ENCODE measurements at places on chromosomes 4 and X.
A peak's percentile ranks its signal among the peaks of the same experiment; 100 is the strongest.

GRCh38 chr4:165743422-165743821 is 129.6 kb upstream of the TLL1 start:
- no peak overlapping the region for H3K4me3 ChIP-seq
- no peaks in the 10 kb centered on the region for H3K27me3 ChIP-seq
- no peaks in the 10 kb centered on the region for H3K36me3 ChIP-seq
- H3K27ac ChIP-seq, result no peak overlapping the region

DNA sequence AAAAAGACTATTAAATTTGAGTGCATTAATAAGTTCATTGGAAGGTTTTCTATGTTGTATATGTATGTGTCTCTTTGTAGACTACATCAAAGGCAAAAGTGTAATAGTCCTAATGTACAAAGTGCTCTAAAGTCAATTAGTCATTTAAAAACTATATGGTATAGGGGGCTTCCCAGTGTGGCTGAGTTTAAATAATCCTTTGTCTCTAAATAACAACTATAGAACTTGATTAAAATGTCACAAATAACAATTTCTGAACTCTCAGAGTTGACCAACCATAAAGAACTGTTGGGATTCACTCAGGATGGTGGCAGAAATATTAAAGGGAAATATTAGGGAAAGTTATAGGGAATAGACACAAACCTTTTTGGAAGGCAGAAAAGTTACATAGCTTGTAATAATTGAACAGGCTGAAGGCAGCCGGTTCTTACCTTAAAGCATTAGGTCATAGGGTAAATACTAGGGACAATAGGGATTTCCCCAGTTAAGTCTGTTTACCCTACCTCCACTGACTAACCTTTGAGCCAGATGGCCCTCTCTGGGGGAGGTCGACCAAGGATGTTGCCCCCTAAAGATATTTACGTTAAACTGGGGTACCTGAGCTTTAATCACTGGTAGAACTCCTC is 1054.2 kb downstream of the ARAP2 start:
- H3K36me3 ChIP-seq, result no peaks in the 10 kb centered on the region
- H3K27ac ChIP-seq, result no peak overlapping the region
- H3K4me1 ChIP-seq, result no peaks in the 10 kb centered on the region
- no peaks in the 10 kb centered on the region for H3K27me3 ChIP-seq

- no peaks in the 10 kb centered on the region for H3K27me3 ChIP-seq
- H3K4me3 ChIP-seq, result no peak overlapping the region
- DNase-seq, result no peak
- no peaks in the 10 kb centered on the region for H3K4me1 ChIP-seq
- no peak overlapping the region for H3K27ac ChIP-seq
Measured at GRCh38 chrX:99051639-99052038, 1358.4 kb downstream of the PCDH19 start.

GRCh38 chr4:90536408-90536807 is 409.2 kb downstream of the CCSER1 start:
- no peaks in the 10 kb centered on the region for H3K36me3 ChIP-seq
- no peak overlapping the region for H3K27ac ChIP-seq
- no peak overlapping the region for H3K4me3 ChIP-seq

GRCh38 chr4:28976369-28976768 is 1743.8 kb upstream of the PCDH7 start:
- H3K4me3 ChIP-seq, result no peak overlapping the region
- DNase-seq, result no peak
- no peaks in the 10 kb centered on the region for H3K36me3 ChIP-seq
- H3K27ac ChIP-seq, result no peak overlapping the region
- H3K27me3 ChIP-seq, result no peaks in the 10 kb centered on the region

DNA sequence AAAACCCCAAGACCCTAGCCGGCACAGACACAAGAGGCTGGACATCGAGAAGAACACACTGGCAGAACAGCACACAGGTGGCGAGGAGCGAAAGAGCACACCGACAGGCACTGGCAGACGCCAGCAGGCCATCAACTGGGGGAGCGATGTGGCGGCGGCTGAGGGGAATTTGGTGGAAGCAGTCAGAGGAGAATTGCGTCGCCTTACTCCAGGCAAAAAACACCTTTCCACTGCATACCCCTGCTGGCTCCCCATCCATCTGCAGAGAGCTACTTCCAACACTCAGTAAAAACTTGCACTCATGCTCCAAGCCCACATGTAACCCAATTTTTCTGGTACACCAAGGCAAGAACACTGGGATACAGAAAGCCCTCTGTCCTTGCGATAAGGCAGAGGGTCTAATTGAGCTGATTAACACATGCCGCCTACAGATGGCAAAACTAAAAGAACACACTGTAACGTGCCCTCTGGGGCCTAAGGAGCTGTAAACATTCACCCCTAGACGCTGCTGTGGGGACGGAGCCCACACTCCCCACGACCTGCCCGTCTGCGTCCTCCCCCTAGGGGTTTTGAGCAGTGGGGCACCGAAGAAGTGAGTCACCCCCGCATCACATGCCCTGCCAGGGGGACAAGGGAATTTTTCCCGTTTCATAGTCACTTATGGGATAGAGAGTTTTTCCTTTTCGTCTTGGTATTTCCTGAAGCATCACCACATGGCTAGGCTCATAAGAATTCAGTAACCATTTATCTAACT is 262.3 kb downstream of the KCTD8 start:
- no peak overlapping the region for H3K27ac ChIP-seq
- no peaks in the 10 kb centered on the region for H3K4me1 ChIP-seq
- no peak overlapping the region for H3K4me3 ChIP-seq
- no peaks in the 10 kb centered on the region for H3K27me3 ChIP-seq

GRCh38 chrX:150324035-150324728 is 38.9 kb upstream of the MAMLD1 start:
- no peak overlapping the region for H3K4me3 ChIP-seq
- H3K36me3 ChIP-seq, result no peaks in the 10 kb centered on the region
- H3K27me3 ChIP-seq, result peaks cover 7% of the 10 kb centered on the region
- DNase-seq, result no peak
- no peaks in the 10 kb centered on the region for H3K4me1 ChIP-seq

DNA sequence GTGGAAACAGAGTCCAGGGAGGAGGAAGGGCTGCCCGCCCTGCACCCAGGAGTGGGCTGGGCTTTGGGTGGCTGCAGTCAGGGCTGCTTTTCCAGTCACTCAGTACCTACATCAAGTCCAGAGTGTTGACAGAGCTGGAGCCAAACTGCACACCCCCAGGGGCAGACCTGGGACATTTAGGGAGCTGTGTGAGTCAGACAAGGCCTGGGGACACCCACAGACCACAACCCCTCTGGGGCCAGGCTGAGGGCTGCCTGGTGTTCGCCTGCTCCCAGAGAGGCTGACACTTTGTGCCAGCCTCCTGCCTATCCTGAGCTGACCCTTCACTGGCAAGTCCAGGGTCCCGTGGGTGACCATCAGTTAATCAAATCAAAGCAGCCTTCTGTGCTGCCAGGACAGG is 240.0 kb downstream of the BCOR start:
- H3K27me3 ChIP-seq, result no peaks in the 10 kb centered on the region
- H3K27ac ChIP-seq, result peak overlapping the region; percentile 45
- peaks cover 55% of the 10 kb centered on the region for H3K4me1 ChIP-seq
- H3K36me3 ChIP-seq, result no peaks in the 10 kb centered on the region
- no peak for DNase-seq

GRCh38 chrX:10176121-10177003 is 19.6 kb downstream of the CLCN4 start:
- DNase-seq, result no peak
- H3K27me3 ChIP-seq, result peaks cover 26% of the 10 kb centered on the region
- no peak overlapping the region for H3K4me3 ChIP-seq
- H3K36me3 ChIP-seq, result no peaks in the 10 kb centered on the region

GRCh38 chr4:76272999-76273398 is 21.5 kb downstream of the FAM47E start:
- no peak overlapping the region for H3K4me3 ChIP-seq
- H3K27me3 ChIP-seq, result peaks cover 48% of the 10 kb centered on the region
- peaks cover 13% of the 10 kb centered on the region for H3K4me1 ChIP-seq
- DNase-seq, result no peak
- H3K36me3 ChIP-seq, result no peaks in the 10 kb centered on the region
- no peak overlapping the region for H3K27ac ChIP-seq

GRCh38 chr4:56790691-56791091 is 30.8 kb downstream of the SPINK2 start:
- no peaks in the 10 kb centered on the region for H3K36me3 ChIP-seq
- no peak overlapping the region for H3K4me3 ChIP-seq
- H3K27me3 ChIP-seq, result no peaks in the 10 kb centered on the region
- no peak for DNase-seq

- H3K27ac ChIP-seq, result no peak overlapping the region
- no peak for DNase-seq
- H3K4me1 ChIP-seq, result no peaks in the 10 kb centered on the region
- H3K36me3 ChIP-seq, result no peaks in the 10 kb centered on the region
Measured at GRCh38 chrX:17706676-17707075, 30.6 kb upstream of the SCML1 start.

DNA sequence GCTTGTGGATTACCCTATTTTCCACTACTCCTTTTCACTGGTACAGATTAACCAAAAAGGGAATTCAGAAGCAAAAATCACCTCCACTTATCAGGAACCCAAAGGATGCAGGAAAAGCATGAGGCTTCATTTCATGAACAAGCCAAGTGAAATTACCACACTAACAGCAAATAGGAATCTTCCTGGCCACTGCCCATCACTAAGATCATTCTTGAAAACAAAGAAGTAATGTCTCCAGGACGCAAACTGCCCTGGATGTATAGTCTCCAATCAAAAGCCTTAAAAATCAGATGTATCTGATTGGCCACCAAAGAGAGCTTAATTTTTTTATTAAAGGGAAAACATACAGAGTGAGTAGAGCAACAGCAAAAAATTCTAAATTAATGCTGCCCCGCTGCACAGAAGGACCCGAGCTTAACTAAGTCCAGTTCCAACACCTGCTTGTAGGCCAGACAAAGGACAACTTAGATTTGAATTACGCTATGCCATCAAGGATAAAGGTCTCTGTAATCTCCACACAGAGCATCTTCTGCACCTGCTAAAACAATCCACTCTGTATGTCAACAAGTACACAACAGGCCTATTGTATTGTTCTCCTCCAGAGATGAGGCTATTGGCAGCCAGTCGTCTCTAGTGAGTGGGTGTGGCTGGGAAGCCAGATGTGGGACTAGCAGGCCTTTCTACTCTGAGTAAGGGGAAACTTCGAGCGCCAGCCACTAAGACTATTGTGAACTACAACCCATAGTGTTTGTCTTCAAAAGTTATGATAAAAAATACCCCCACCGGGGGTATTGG is 12.4 kb downstream of the ZDHHC9 start:
- H3K4me3 ChIP-seq, result no peak overlapping the region
- DNase-seq, result no peak
- H3K4me1 ChIP-seq, result no peaks in the 10 kb centered on the region
- no peaks in the 10 kb centered on the region for H3K36me3 ChIP-seq
- no peak overlapping the region for H3K27ac ChIP-seq
